ENCODE measurements at places on chromosomes 1 and 21.
A peak's percentile ranks its signal among the peaks of the same experiment; 100 is the strongest.

GRCh38 chr1:78255846-78256245 is 210.1 kb downstream of the GIPC2 start:
- DNase-seq, result no peak

GRCh38 chr1:220203816-220204215 is 68.4 kb downstream of the RAB3GAP2 start:
- DNase-seq, result no peak

- DNase-seq, result no peak
Measured at GRCh38 chr1:68826836-68827235, 330.0 kb upstream of the DEPDC1 start.

DNA sequence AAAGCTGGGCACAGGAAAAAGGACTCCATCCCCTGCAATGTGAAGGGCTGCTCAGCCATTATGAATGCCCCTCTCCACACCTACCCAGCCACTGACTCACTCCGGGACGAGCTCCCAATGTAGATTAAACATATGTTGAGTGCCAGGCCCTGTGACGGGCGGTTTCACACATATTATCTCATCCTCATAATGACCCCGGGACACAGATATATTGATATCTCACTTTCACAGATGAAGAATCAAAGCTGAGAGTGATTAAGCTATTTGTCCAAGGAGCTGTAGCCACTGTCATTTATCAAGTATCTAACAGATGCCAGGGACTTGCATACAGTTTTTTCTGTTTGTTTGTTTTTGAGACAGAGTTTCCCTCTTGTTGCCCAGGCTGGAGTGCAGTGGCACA is 35.0 kb upstream of the SLC30A1 start:
- DNase-seq, result no peak

DNA sequence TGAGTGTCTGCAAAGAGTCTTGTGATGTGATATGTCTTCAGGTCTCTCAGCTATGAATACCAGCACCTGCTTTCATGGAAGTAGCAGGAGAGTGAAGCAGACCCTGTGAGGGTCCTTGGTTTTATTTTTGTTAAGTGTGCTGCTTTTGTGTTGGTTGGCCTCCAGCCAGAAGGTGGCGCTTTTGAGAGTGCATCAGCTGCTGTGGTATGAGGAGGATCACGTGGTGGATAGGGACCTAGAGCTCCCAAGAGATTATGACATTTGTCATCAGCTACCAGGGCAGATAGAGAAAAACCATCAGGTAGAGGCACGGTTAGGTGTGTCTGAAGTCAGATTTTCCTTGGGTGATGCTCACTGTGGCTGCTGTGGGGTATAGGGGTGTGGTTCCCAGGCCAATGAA is 1232.1 kb downstream of the MRPL39 start:
- DNase-seq, result no peak

GRCh38 chr1:157993918-157994605 is 617 bp downstream of the KIRREL1 start:
- DNase-seq, result no peak

DNA sequence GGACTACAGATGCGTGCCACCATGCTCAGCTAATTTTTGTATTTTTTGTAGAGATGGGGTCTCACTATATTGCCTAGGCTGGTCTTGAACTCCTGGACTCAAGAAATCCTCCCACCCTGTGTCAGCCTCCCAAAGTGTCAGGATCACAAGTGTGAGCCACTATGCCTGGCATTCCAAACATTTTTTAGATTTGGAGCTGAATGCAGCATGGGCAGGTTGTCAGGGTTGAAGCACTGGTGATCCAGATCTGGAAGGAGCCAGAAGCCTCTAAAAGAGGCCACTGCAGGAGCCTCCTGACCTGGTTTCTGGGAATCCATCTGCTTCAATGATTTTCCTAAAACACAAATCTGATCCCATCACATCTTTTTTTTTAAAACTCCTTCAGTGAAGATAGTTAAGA is 1.8 kb upstream of the CTPS1 start:
- DNase-seq, result no peak

GRCh38 chr1:119327450-119328155 is 41.0 kb upstream of the HAO2 start:
- DNase-seq, result no peak

GRCh38 chr1:91091812-91092211 is 70.0 kb upstream of the ZNF644 start:
- DNase-seq, result no peak

GRCh38 chr1:1630965-1631781 is 800 bp upstream of the MMP23B start:
- DNase-seq, result peak; percentile 36

DNA sequence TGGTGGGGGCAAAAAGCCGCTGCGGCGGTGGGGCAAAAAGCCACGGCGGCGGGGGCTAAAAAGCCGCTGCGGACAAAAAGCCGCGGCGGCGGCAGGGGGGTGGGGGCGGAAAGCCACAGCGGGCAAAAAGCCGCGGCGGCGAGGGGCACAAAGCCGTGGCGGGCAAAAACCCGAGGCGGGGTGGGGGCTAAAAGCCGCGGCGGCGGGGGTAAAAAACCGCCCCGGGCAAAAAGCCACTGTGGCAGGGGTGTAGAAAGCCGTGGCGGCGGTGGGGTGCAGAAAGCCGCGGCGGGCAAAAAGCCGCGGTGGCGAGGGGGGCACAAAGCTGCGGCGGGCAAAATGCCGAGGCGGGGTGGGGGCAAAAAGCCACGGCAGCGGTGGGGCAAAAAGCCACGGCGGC is 3901.8 kb downstream of the SRGAP2C start:
- DNase-seq, result no peak

- no peak for DNase-seq
Measured at GRCh38 chr1:91553177-91553591, 52.5 kb downstream of the CDC7 start.

DNA sequence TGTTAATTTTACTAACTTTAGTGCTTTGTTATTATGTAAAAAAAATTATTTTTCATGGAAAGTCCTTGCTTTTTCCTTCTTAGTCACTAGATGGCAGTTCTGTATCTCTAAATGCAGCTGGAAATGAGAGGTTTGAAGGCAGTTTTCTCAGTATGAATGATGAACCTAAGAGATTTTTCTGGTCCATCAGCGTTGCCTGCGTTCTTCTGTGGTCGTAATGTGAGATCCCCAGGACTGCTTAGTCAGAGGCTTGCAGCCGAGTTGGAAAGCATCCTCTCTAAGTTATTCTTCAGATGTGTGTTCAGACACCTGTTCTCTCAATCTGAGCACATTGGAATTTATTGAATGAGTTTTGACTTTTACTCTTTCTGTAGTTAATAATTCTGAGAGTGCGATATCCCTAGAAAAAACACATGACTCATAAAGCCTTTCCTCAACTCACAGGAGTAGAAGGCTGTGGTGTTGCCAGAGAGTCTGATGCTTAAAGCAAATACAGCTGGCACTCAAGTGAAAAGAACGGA is 99.3 kb downstream of the FMN2 start:
- DNase-seq, result no peak

DNA sequence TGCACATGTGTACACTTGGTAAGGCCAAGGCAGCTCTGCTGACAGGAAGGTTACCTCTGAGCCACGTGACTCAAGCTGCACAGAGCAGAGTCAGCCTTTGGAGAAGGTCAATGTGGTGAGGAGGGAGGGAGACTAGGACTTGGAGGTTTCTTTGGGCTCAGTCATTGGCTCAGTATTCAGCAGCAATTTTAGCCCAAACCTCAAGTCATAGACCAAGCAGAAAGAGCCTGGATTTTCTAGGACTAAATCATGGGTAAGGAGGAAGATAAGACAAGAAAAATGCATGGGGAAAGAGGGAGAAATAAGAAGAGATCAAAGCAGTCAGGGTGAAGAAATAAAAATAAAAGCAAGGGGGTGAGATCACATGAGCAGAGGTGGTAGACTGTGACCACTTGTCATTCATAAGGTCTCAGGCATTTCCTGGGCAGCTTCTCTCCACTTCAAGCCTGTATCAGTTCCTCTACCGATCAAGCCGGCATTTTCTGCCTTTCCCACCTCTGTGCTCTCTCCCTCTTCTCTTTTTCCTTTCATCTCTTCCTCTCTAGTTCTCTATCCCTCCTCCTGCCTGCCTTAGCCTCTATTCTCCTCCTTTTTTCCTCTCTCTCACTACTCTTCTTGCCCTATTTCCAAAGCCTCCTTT is 51.7 kb upstream of the DUSP10 start:
- no peak for DNase-seq

DNA sequence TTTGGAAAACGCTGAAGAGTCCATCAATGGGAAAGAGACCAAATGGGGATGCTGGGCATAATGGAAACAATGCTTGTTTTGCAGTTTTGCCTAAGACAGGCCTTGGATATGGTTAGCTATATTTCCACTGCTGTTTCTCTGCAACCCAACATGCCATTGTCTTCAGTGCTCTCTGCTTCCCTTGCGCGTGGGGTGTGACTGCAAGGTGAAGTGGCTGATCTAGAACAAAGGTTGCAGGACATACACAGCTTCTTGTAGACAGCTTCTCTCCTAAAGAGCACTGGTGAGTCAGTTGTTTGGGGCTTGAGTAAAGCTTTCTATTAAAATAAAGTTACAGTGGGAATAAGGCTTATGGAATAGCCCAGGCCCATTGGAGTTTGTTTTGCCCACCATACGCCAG is 33.0 kb downstream of the RUNX1 start:
- no peak for DNase-seq

- no peak for DNase-seq
Measured at GRCh38 chr1:231806623-231807495, 180.3 kb downstream of the DISC1 start.

- no peak for DNase-seq
Measured at GRCh38 chr1:119773711-119774241, 5.1 kb upstream of the HMGCS2 start.

GRCh38 chr1:208234721-208235120 is 9.5 kb downstream of the PLXNA2 start:
- DNase-seq, result no peak

DNA sequence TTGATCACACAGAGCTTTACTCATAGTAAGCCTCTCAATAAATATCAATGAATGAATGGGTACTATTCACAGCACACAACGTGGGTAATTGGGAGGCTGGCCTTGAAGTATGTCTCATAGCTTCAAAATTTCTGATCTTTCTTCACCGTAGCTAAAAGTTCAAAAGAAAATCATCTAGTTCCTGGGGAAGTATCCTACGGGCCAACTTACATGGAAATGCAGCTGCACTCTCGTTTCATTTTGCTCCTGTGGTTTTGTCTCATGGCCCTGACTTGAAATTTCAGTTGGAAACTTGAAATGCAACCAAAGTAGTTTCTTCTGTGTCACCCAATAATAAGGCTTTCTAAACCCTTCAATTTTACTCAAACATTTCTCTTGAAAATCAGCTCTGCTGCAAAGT is 76.1 kb upstream of the CNIH3 start:
- DNase-seq, result no peak

DNA sequence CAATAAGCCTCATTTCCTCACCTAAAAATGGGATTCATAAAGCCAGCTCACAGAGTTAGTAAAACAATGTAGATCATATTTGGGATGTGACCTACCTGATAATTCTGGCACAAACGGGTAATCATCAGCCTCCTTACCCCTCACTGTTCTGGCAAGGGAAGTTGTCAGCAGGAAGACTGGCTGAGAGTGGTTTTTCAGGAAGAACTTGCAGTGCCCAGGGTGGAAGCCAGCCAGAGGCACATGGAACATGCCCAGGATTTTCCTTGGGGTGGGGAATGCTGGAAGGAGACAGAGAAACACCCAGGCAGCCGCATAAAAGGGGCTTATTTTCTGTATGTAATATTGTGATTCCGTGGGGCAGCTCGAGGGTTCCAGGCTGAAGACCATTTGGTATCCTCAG is 7.7 kb upstream of the SLC5A9 start:
- DNase-seq, result no peak

DNA sequence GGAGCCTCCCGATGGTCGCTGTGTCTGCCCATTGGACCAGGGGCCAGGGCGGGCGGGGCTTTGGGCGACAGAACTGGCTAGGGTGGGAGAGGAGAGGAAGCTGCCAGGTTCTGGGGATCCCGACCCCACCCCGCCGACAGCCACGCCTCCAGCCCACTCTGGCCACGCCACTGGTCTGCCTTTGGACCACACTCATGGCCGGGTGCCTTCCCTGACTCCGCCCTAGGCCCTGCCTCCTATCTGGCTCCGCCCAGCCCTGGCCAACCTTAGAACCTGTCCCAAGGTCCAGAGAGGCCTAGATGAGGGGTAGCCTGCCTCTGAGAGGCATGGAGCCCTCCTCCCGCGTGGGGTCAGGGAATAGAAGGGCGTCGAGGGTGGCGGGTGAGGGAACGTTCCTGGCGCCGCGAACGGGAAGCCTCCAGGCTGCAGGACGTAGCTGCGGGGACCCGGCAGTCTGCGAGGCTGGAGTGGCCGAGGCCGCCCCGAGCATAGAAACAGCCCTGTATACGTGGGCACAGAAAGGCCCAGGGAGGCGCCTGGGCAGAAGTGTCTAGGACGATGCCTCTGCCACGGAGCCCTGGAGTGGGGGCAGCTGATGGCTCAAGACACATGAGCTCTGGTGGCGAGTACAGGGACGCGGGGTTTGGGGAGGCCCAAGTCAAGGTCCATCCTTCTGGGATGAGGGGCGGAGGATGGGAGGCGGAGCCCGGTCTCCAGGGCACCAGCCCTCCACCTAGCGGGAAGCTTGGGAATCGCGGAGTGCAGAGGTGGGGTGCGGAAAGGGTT is 11.5 kb upstream of the COL16A1 start:
- peak; percentile 14 for DNase-seq

DNA sequence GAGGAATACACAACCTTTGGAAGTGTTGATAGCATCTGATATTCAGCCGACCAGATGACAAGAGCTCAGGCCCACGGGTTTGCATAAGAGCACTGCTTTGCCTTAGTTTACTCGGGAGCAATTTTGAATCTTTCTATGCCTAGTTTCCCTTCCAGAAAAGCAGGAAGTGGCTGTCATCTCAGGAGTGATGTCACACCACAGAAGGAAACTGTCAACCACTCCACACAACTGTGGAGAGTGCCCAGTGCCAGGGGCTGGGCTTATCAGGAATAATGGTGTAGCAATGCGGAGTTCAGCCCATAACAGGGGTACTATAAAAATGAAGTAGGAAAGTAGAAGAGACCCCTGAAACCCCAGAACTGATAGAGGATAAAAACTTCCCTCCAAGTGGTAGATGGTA is 28.4 kb downstream of the NTPCR start:
- no peak for DNase-seq

- no peak for DNase-seq
Measured at GRCh38 chr1:45644661-45645060, 20.8 kb upstream of the CCDC17 start.
